OCI-LY7 (cell line): ENCODE measurements at places on chromosomes 3 and 15.

GRCh38 chr3:179174316-179174715 lies 26.2 kb downstream of the PIK3CA start:
- DNase-seq = peak; percentile 32

- no peak for DNase-seq
Observed at GRCh38 chr15:72592097-72592496, 62.4 kb upstream of the GOLGA6B start.

- no peak for DNase-seq
Observed at GRCh38 chr3:2697589-2697988, 412.6 kb downstream of the IL5RA start.

GRCh38 chr3:35721628-35722027 lies 82.3 kb downstream of the ARPP21 start:
- no peak for DNase-seq

- DNase-seq = no peak
Observed at GRCh38 chr3:20140881-20141280, 45.1 kb downstream of the SGO1 start.

DNA sequence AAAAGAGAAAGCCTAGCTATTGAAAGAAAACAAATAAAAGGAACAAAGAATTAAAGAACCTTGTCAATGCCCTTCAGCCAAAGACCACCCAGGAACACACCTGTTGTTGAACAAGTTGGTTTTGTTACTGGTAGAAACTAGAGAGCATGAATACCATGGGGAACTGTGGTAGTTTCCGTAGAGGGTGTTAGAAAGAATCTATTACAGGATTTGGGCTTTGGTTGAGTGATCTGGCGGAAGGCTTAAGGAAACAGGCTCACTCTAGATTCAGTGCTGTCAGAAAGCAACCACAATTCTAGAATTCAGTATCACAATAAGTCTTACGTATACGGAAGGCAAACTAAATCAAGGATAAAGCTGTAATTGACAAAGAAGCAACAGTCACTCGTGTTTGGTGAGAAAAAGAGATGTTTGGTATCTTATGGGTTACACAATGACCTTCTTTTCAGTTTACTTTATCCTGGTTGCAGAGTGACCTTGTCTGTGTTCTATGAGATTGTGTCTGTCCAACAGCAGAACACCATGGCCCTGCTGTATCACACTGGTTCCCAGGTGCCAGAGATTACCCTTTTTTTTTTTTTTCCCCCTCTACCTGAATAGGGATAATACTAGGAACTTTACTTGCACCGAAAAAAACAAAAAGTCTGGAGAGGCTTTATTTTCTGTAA lies 265.9 kb downstream of the SHQ1 start:
- peak; percentile 13 for DNase-seq

DNA sequence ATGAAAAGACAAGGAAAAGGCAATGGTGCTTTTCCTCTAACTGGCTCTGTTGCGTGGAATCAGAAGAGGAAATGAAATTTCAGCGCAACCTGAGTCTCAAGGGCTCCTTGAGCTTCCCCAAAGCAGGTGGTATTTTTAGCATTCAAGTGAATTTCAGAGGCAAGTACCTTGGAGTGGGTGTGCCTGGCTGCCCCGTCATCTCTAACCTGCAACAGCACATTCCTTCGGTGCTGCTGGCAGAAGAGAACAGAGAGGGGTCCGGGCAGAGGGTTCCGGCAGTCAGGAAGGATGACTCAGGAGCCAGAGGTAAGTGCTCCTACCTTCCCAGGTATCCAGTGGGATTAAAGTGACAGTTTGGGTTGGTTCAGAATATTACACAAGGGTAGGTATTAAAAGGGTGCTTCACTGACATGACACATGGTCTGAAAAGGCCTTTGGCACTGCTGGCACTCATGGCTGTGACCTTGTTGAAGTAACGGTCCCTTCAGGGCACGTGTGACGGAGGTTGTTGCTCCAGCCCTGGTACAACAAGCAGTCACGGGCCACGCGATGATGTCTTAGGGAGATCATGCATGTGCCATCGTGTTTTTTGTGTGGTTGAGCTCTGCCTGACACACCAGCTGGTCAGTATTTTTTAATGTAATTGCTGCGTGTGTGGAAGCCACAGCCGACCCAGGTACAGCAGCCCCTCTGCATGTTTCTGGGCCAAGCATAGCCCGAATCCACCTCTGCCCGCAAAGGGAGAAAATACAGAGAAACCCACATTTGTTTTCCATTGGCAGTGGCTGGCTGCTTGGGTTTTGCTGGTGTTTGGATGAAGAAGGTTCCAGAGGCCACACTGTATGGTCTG lies 75.7 kb downstream of the LRRK1 start:
- no peak for DNase-seq

- DNase-seq = no peak
Observed at GRCh38 chr15:89776274-89777072, at the start of gene MESP2. Gene MESP2, plus strand, starts transcription at chr15:89776332. Its CDS starts 26 bp downstream, at chr15:89776358.

DNA sequence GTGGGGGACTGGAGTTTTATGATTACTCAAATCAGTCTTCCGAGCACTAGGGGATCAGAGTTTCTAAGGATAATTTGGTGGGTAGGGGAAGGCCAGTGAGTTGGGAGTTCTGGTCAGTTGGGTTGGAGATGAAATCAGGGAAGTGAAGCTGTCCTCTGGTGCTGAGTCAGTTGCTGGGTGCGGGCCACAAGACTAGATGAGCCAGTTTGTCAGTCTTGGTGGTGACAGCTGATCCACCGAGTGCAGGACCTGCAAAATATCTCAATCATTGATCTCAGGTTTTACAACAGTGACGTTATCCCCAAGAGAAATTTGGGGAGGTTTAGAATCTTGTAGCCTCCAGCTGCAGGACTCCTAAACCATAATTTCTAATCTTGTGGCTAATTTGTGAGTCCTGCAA lies 249.4 kb downstream of the FAM43A start:
- no peak for DNase-seq

- no peak for DNase-seq
Observed at GRCh38 chr3:27840807-27841594, 118.9 kb upstream of the EOMES start.

- no peak for DNase-seq
Observed at GRCh38 chr15:82312586-82313349, 36.5 kb downstream of the GOLGA6L10 start.

DNA sequence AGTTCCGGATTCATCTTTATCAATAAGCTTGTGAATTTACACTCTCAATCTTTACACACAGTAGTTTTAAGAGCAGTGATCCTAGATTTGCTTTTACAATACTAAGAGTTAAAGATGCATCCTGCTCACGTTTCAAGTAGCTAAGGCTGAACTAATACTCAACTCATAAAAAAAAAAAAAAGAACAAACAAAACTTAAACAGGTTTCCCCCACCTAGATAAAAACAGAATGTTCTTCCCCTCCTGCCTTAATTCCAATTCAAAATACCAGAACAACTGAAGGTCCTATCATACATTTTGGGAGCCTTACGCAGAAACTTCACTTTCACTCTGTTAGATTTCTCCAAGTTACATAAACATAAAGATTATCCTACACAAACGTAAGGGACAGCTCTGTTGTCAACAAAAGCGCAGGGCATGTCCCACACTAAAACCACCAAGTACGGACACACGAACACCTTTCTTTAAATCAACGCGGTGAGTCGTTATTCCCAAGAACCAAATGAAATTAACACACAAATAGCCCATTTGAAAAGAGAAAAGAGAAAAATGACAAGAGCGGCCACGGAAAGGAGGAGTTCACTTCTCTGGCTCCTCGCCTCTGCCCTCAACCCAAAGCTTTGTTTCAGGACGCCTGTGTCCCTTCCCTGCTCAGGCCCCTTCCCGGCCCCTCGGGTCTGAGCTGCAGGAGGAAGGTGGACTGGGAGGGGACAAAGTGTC lies 941 bp downstream of the CBLB start:
- DNase-seq = no peak

GRCh38 chr3:151319628-151320027 lies 3.0 kb upstream of the GPR87 start:
- DNase-seq = no peak

DNA sequence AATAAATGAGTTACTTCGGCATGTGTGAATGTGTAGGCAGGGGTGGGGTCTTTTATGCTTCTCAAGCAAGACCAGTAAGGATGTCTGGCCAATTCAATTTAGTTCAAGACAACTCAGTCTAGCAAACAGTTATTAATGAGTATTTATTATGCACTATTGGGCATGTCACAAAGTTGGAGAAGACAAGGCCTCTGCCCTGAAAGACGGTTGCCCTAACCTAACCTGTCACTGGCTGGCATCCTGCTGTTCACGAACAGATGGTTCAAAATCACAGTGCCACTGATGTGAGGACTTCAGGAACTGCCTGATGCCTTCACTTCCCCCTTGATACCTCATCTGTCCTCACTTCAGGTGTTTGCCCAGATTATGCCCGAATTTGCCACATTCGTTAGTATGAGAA lies 217.8 kb downstream of the SOX2 start:
- peak; percentile 34 for DNase-seq

- no peak for DNase-seq
Observed at GRCh38 chr15:48411971-48412591, 80.9 kb downstream of the DUT start.

DNA sequence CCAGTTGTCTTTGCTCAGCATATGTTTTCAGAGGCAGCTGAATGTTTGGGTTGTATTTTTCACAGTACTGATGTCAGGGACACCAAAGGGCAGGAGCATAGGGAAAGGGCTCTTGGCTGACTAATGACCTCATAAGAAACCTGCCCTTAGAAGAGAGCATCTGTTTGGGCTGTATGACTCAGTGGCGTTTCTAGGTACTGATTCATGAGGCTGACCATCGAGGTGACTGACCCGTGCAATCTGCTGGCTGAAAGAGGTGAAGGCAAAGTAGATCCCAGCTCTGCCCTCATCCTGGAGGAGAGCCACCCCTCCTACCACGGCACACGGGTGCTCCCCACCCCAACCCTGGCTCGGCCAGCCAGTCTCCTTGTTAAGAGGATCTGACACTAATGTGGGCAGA lies 8.3 kb downstream of the LMCD1 start:
- no peak for DNase-seq

DNA sequence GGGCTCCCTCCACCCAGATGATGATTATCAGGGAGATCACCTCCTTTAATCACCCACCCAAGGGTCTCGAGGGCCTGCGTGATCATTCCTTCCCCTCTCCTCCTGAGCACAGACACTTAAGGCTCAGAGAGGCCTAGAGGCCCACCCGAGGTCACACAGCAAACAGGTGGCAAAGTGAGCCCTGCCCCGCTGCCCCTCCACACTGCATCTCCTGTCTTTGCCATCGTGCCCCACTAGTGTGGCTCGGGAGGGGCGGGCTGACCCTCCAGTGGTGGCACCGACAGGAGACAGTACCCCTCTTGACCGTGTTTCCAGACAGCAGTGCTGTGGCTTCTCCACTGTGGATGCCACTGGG lies 4.9 kb upstream of the PLXND1 start:
- no peak for DNase-seq

GRCh38 chr3:173988909-173989308 lies 591.4 kb downstream of the NLGN1 start:
- no peak for DNase-seq

- DNase-seq = no peak
Observed at GRCh38 chr15:39409876-39410530, 170.9 kb upstream of the THBS1 start.

DNA sequence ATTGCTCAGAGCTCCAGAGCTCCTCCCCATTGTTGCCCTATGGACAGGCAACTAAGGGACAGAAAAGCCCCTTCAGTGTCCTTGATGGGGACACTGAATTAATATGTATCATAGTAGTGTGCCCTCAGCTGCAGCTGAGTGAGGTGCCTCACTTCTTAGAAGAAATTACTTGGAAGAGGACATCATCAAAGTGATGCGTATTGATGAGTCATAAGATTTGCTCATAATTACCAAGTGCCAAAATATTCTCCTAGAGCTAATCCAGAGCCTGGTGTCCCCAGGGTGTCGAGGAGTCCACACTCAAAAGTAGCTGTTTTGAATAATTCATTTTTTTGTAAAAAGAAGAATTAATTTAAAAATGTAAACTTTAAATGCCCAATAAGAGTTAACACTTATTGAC lies 200.7 kb upstream of the SEMA6D start:
- no peak for DNase-seq
